ENCODE measurements at places on chromosomes 5 and 9.

DNA sequence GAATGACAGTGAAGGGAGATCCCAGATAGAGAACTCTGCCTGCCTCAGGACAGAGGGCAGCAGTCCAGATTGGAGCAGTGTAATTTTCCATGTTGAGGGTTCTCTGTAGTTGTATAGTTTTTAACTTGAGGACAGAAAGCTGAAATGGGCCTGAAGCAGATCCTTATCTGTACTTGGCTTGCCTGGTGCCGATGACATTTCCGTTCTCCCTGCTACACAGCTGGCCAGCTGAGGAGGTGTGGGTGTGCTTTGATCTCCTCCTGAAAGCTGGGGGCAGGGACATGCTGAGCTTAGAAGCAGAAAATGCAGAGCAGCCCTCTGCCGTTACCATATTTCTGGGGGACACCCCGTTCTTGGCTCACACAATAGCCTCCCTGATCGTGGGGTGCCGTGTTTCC, 10.5 kb downstream of the GLRX start:
- DNase-seq = no peak

- no peak for DNase-seq
These were observed 58.4 kb downstream of the SLC1A3 start for GRCh38 chr5:36664766-36665165.

DNA sequence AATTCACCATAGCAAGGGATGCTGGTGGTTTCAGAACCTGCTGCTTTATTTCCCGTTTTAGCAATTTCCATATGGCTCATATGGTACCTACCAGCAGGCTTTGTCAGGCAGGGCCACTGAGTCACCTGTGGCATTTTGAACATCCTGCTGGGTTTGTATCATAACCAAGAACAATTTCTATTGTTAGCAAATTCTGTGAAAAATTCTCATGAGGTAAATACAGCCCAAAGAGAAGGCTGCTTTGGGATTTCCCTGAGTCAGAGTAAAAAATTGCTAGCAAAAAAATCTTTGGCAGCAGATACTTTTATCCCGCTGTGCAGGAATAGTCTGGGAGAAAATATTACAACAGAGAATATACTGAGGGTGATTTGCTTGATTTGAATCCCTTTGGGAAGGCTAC, 52.7 kb downstream of the PRR16 start:
- DNase-seq = no peak

DNA sequence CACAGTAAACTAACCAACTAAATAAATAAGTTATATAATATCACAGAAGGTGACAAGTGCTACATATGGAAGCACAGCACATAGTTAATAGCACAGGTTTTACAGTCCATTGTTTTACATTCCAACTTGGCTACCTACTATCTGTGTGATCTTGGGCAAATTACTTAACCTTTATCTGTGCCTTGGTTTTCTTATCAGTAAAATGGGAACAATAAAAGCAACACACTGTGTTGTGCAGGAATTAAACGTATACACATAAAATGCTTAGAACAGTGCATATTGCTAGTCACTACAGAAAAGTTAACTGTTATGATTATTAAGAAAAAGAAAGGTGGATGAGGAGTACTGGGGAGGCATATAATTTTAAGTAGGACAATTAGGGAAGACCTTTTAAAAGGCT, 42.8 kb upstream of the GOLGA1 start:
- DNase-seq = no peak

DNA sequence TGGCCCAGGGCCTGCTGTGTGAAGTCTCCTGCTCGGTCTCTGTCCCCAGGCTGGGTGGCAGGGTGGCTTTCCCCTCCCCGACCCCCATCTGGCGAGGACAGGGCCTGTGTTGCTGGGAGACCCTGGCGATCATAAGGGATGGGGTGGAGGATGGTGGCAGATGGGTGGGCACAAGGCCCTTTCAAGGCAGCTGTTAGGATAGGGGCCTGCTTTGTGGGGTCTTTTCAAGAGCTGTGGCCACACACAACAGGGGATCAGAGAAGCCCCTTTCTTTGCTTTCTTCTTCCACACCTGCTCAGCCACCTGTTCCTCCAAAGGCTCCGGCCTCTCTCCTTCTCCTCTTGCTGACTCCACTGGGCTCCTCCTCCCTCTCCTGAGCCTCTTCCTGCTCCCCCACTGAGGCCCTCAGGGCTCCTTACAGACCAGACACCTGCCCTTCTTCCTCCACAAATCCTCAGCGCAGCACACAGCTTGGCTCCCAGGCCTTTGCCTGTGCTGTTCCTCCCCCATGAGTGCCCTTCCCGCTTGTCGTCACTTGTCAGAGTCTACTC, 15.0 kb upstream of the NEURL1B start:
- DNase-seq = no peak

DNA sequence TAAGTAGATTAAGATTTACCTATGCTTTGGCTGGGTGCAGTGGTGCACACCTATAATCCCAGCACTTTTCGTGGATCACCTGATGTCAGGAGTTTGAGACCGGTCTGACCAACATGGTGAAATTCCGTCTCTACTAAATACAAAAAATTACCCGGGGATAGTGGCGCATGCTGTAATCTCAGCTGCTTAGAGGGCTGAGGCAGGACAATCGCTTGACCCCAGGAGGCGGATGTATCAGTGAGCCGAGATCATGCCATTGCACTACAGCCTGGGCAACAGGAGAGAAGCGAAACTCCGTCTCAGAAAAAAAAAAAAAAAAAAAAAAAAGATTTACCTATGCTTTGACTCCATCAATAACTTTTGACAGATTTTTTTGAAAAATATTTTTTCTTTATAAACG, 267.1 kb upstream of the SEMA6A start:
- DNase-seq = no peak

- DNase-seq = no peak
These were observed 12.7 kb downstream of the C9orf153 start for GRCh38 chr9:86246752-86247161.

Measured in CD4-positive, alpha-beta T cell treated with Interleukin-15 for 4 hours (primary cell).